Anterior cingulate cortex (tissue), 58 donors: ENCODE measurements at places on chromosomes 2 and 18.

DNA sequence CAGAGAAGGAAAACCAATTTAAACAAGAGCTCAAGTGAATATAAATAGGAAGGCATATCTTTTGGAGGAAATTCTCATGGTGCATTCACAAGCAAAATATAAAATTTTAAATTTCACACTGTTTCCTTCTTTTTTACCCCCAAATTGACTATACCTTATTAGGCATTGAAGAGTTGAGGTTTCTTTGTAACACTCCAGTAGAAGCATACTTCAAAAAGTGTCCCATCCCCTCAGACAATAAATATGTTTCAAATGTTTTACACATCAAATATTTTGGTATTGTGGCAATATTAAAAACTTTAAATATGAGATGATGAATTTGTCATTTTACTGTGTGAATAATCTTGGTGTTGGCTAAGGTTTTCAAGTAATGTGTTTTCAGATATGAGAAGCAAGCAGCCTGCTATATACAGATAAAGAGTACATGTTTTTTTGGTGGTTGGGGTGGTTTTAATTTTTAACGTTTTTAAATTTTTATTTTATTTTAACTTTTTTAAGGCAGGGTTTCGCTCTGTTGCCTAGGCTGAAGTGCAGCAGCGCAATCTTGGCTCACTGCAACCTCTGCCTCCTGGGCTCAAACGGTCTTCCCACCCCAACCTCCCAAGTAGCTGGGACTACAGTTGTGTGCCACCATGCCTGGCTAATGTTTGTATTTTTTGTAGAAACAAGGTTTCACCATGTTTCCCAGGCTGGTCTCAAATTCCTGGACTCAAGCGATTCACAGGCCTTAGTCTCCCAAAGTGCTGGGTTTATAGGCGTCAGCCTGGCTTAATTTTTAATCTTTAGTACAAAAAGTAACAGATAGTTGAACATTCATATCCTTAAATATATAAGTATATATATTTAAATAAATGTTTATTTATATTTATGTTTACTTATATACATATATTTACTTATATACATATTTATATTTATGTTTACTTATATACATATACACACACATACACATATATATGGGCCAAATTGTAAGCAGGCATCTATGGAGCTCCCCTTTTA lies 36.5 kb upstream of the DLX1 start:
- DNase-seq = no peak

- DNase-seq = no peak
Measured at GRCh38 chr18:24227977-24228666, 89.3 kb downstream of the CABYR start.

- no peak for DNase-seq
Measured at GRCh38 chr2:226678422-226678821, 121.2 kb downstream of the IRS1 start.

DNA sequence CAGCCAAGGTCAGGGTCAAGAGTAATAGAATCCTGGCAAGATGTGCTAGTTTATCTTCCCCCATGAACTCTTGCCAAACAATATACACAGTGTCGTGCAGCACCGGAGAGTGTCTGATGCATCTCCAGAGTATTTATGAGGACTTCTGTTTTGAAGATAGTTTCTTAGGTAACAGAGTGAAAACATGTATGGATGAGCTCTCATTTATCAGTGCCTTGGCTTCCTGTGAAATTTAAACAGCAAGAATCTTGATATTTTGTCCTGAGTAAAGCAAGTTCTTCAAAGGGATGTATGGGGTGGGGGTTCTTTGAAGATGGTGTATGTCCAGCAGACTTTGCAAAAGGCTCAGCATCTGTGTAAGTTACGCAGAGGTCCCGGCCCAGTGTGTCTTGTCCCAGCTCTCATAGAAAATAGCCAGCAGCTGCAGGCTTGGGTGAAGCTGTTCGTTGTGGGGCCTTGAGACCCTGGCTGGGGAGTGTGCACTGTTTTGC lies 361.0 kb upstream of the NT5C1B start:
- DNase-seq = no peak

GRCh38 chr18:3572761-3573160 lies 122.8 kb downstream of the TGIF1 start:
- DNase-seq = no peak

DNA sequence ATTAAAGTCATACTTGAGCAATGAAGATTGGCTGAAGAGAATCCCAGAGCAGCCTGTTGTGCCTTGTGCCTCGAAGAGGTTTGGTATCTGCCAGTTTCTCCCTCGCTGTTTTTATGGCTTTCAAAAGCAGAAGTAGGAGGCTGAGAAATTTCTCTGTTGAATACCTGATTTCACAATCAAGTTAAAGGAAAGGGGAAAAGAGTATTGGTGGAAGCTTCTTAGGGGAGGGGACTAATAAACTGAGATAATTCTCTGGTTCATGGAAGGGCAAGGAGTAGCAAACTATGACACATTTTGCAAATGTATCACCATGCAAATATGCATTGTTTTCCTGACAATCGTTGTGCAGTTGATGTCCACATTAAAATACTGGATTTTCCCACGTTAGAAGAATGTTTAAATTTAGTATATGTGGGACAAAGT lies at the start of gene IL1B:
IL1B (minus strand) TSS at position 85 of the 423 bp plus-strand sequence. CDS start 550 bp downstream, outside the sequence.
- no peak for DNase-seq

- DNase-seq = no peak
Measured at GRCh38 chr2:212843409-212844199, 305.0 kb upstream of the ERBB4 start.

DNA sequence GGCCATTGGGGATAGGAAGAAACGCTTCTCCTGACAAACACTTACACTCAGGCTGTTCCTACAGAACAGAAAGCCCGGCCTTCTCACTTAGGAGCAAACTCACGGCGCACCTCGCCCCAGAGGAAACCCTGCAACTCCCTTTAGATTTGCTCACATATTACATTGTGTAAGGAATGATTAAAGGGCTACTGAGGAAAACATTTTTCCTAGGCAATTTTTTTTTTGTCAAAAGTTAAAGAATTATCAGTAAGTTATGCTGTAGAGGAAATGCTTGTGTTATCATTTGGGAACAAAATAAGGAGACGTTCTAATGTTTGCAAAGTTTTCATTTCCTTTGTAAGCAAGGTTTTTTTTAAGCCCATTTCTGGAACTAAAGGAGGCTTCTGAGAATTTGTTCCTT lies 264.1 kb downstream of the HDAC4 start:
- DNase-seq = no peak

DNA sequence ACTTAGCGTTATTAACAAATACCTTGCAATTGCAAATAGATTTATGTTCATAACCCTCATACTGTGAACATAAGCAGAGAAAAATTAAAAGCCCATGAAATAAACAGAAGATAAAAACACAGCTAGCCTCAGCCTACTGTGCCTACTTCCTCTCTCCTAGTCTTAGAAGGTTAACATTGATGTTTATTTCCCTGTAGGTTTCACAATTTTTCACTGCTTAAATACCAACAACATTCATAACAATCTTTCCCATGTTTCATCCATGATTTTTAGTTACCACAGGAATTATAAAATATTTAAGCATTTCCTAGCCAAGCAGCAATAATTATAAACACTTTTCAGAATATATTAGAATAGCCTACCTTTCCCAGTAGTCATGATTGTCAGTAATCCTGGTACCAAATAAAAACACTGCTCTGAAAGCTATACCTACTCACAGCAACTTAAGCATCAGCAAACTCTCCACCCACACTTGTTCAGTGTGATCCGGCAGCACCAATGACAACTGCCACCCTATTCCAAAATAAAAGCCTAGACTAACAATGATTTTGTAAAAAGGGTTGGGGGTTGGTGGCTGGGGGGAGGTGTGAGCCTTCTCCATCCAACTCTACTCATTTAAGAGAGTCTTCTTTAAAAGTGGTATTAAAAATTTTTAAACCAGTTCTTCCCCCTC lies 40.6 kb upstream of the RNU4ATAC start:
- DNase-seq = no peak

- no peak for DNase-seq
Measured at GRCh38 chr2:209431701-209432100, 7.9 kb downstream of the MAP2 start.

DNA sequence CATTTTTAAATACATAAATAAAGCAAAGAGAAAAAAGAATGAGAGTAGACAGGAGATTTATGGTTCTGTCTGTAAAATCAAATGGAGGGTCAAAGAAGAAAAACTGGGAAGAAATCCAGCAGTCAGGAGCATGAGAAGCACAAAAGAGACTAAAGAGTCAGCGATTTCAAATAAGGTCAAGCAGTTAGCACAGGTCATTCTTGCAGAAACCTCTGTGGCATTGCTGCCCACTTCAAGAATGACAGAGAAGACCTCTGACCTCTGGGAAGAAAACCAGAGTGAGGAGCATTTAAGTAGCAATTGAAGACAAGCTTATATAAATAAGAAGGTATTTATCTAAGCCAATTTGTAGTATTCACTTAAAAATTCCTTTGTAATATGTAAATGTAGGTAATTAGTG lies 172.0 kb upstream of the SPOPL start:
- DNase-seq = no peak

DNA sequence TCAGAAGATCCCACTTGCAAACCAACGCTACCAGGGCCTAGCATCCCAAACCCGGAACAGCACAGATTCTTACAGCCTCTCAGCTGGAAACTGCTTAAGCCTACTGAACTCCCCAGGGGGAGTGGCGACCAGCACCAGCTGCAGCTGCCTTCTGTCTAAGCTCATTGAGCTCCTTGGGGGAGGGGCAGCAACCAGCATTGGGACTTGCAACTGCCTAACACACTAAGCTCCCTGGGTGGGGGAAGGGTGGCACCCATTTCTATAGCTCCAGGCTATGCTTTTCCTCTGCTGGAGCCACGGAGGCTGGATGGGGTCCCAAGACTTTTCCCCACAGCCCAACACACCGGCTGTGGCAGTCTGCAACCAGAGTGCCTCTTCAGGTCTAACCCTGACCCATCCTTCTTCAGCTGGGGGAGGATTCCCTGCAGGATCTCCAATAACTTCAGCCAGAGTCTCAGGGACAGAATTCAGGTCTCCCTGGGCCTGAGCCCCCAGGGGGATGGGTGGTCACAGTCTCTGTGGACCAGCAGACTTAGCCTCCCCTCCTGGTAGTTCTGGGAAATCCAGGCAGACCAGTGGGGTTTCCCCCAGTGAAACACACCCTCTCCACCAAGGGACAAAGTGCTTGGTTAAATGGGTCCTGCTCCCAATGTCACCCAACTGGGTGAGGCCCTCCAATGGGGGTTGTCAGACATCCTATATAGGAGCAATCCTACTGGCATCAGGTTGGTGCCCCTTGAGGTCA lies 45.9 kb upstream of the ITGA4 start:
- no peak for DNase-seq

GRCh38 chr2:37851828-37852584 lies 73.1 kb upstream of the RMDN2 start:
- no peak for DNase-seq

DNA sequence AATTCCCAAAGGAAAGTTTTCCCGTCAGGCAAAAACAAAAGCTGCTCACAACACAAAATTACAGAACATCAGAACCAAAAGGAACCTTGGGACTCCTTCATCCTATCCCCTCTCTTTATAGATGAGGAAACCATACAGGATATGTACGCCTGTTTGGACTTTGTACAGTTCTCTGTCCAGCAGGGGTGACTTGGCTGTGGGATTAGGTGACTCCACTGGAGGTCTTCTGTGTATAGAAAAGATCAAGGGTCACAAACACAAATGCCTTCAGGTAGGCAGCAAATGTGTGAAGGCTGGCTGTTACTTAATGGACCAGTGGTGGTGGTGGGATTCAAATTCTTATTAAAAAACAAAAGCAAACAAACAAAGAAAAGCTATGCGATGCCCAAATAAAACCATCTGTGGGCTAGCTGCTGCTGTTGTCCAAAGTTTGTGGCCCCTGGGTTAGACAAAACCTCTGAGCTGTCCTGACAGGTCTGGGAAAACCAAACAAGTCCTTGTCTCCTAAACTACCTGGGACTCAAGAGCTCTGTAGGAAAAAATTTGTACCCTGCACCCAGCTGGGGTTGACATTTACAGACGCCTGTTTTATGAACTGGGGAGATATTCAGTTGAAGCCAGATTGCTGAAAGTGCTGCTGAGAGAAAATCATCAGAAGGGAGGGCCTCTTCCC lies 1.3 kb upstream of the CEP68 start:
- DNase-seq = no peak

GRCh38 chr2:193377789-193378188 lies 1183.1 kb upstream of the TMEFF2 start:
- no peak for DNase-seq

- DNase-seq = no peak
Measured at GRCh38 chr2:20225294-20226151, 593 bp upstream of the SDC1 start.

DNA sequence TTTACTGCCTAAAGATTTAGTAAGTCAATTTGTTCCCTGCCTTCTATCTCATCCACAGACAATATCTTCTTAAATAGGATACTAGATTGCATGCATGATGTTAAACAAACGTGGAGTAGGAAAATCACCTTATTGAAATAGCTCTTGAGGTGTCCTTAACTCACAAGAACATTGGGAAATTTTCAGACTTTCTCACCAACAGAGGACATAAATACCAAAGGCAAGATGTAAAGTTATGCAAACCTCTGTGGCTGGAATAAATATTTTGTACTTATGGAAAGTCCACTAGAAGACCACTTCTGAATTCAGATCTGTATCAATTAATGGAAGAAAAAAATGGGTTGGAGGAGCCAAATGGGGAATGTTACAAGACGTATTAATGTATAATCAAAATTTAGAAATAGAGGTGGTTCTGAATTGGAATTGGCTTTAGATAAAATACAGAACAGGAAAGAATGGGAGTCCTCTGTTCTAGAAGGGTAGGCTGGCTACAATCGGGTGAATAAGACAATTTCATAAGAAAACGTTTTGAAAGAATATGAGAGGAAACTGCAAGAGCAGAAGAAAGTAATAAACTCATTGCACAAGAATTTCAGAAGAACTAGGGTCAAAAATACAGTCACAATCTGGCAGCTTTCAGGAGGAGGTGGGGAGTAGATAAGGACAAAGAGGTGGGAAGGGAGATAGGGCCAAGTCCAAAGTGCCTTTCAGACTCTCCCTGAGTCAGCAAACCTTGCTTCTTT lies 69.3 kb upstream of the FN1 start:
- DNase-seq = no peak

- no peak for DNase-seq
Measured at GRCh38 chr2:7539077-7539476, 621.9 kb downstream of the RNF144A start.

DNA sequence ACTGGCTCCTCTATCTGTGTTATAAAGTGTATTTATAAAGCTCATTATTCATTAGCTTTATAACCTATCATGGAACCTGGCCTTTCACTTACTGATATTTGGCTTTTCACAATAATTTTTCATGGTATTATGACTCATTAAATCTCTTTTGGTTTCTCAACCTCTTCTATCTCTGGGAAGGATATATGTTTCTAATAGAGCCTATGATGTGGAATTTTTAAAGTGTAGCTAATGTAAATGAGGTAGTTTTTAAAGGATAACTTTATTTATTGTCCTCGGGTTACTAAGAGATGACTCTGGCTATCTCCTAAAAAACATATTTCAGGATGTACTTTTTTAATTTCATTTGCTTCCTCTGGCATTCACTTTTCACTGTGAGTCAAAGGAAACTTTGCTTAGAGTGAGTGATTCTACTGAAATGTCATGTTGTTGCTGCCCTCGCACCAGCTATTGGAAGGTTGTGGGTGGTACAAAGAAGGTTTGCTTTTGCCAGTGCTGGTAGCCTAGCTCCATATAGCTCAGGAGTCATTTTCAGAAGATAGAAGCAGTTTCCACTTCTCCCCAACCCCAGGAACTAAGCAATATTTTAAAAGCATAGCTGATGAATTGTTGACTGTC lies 85.2 kb upstream of the RPE start:
- DNase-seq = no peak
